ENCODE measurements at places on chromosomes 5 and 9.
A peak's percentile ranks its signal among the peaks of the same experiment; 100 is the strongest.

- DNase-seq, result no peak
Observed at GRCh38 chr5:170693701-170694100, 89.8 kb upstream of the GABRP start.

DNA sequence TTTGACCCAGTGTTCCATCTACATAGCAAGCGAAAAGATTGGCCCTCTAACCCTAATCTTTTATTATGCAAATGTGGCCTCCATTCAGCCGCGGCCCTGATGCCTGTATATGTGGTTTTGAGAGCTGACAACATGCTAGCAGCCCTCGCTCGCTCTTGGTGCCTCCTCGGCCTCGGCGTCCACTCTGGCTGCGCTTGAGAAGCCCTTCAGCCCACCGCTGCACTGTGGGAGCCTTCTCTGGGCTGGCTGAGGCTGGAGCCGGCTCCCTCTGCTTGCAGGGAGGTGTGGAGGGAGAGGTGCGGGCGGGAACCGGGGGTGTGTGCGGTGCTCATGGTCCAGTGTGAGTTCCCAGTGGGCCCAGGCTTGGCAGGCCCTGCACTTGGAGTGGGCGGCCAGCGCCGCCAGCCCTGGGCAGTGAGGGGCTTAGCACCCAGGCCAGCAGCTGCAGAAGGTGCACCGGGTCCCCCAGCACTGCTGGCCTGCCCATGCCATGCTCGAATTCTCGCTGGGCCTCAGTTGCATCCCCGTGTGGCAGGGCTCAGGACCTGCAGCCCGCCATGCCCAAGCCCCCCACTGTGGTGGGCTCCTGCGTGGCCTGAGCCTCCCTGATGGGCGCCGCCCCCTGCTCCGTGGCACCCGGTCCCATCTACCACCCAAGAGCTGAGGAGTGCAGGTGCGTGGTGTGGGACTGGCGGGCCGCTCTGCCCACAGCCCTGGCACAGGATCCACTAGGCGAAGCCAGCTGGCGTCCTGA lies 757.5 kb upstream of the CTNND2 start:
- DNase-seq, result no peak

DNA sequence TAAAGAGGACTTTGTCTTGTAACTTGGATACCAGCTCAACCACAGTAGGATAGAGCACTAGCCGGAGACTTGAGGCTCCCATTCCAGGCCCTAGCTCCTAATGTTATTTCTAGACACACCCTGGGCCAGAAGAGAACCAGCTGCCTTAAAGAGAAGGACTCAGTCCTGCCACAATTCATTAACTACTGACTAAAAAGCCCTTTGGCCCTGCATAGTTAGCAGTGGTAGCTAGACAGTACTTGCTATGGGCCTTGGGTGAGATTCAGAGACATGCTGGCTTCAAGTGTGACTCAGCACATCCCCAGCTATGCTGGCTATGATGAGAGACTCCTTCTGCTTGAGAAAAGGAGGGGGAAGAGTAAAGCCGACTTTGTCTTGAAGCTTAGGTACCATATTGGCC lies 47.3 kb downstream of the TMEM167A start:
- DNase-seq, result no peak

DNA sequence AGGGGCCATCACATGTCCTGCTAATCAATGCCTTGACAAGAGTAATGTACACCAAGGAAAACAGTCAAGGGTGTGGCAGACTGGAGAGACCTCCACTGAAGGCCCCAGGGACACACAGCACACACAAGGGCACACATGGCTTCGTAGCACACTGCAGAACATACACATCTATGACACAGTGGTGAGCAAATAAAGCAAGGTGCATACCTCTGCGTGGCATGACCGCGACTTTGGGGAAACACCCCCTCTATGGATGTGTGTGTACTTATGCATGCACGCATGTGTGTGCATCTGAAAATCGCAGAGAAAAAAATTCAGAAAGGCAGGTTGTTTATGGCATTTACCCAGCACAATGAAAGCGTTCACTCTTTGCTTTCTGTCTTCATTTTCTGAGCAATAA lies 20.5 kb downstream of the SEMA4D start:
- DNase-seq, result no peak

- no peak for DNase-seq
Observed at GRCh38 chr5:139207297-139208000, 9.3 kb upstream of the SIL1 start.

- DNase-seq, result peak; percentile 77
Observed at GRCh38 chr9:35603506-35603985, 1.5 kb upstream of the TESK1 start.

DNA sequence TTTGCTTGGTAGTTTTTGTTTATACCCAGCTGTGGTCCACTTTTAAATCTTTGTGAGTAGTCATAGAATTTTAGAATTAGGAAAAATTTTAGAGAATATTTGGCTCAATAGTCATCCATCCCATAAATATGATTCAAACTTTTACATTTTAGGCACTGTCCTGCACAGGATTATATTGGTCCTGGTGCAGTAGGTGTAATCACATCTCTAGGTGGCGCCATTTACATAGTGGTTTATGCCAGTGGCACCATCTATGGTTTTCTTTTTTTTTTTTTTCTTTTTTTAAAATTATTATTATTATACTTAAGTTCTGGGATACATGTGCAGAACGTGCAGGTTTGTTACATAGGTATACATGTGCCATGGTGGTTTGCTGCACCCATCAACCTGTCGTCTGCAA lies 260.7 kb upstream of the KCNN2 start:
- DNase-seq, result no peak

DNA sequence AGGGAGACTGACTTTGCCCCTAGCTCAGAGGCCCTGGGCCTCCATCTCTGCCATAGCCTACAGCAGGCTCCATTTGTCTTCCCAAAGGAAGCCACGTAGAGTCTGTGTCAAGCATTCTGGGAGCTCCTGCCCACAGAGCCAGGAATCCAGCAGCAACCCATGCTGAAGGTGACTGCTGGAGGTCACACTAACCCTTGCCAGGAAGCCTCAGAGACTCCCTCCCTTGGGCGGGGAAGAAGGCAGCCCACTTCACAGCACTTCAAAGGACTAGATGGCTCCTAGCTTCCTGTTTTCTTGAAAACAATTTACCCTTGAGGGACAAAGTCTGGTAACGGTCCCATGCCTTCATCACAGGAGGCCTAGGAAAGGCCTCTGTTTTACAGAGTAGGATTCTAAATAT lies 1.7 kb downstream of the CKMT2 start:
- no peak for DNase-seq

- DNase-seq, result peak; percentile 80
Observed at GRCh38 chr9:6007770-6008168, 7.7 kb downstream of the RANBP6 start.

- DNase-seq, result no peak
Observed at GRCh38 chr5:16889203-16889971, 46.7 kb downstream of the MYO10 start.

DNA sequence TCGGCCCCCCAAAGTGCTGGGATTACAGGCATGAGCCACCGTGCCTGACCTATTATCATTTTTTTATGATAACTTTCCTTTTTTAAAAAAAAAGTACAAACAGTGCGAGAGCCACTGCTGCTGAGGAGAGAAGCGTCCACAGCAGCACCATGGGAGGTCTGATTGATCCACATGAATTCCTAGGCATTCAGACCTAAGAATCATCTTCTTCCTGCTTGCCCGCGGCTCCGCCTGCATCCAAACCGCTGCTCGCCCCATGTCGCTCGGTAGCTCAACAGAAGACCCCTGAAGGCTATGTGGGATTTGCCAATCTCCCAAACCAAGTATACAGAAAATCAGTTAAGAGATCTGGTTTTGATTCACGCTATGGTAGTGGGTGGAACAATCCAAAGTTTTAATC lies 102.0 kb downstream of the GABBR2 start:
- no peak for DNase-seq

DNA sequence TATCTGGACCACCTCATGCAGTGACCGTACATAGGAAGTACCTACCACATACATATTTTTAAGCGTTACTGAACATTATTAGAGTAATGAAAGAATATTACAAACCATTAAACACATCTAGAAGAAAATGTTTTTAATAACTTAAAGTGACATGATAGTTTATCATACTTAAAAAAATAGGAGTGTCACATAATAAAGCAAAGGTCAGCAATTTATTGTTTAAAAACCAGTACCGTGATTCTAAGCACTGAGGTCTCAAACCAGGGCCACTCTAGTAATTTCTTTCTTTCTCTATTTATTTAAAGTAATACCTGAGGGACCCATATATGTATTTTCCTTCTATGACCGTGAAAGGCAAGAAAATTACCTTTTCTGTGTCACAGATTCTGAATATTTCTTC lies 216.0 kb downstream of the MLLT3 start:
- DNase-seq, result no peak

DNA sequence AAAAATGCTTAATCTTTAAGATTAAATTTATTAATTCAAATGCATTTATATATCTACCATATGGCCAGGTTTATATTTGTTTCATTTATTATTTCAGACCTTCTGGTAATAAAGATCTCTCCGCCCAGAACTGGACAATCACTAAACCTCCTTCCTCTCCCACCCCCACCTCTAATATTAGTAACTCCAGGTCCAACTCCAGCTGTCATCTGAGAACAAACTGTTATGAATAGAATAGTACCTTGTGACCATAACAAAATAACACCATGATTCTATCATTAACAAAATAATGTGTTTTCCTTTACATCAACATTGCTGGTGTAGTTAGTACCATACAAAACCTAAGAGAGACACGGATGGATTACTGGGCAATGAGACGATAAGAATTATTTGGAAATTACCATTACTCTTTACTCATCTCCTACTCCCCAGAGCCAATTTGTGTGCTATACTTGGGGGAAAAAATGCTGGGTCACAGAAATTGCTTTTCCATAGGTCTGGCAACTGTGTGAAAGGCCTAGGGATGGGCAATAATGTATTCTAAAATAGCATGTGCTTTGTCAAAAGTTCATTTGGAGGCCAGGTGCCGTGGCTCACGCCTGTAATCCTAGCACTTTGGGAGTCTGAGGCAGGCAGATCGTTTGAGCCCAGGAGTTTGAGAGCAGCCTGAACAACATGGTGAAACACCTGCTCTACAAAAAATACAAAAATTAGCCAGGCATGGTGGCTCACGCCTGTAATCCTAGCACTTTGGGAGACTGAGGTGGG lies 186.1 kb downstream of the ENC1 start:
- DNase-seq, result no peak

DNA sequence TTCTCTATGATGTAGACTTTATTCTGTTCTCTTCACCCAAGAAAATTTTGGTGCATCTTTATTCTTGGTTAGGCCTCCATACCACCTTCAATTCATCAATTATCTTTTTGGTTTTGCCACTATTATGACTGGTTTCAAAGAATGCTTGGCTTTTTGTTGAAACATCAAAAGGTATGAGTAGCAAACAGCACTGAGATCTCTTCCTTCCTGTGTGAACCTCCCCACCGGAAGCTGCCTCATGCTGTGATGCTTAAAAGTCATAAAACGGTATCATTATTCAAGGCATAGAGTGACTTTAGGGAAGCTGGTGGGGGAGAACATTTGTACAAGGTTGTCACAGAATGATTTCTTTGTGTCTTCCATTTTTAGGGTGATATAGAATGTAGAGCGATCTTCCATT lies 70.6 kb downstream of the IQGAP2 start:
- DNase-seq, result no peak

DNA sequence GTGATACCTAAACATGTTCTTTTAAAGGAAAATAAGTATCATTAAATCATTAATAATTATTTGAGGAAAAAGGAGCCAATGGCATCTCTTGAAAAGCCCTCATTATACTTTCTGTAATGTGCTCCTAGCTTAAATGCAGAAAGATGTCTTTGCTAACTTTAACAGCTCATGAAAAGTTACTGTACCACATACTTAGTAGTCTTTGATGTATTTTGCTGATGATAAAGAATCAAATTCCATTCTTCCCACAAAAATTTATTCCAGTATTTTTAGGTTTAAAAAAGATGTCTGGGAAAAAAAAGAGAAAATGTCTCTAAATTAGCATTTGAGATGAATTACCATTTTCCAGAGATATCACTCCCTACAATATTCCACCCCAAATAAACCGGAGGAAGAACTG lies 112.5 kb downstream of the PPP2R2B start:
- DNase-seq, result no peak

DNA sequence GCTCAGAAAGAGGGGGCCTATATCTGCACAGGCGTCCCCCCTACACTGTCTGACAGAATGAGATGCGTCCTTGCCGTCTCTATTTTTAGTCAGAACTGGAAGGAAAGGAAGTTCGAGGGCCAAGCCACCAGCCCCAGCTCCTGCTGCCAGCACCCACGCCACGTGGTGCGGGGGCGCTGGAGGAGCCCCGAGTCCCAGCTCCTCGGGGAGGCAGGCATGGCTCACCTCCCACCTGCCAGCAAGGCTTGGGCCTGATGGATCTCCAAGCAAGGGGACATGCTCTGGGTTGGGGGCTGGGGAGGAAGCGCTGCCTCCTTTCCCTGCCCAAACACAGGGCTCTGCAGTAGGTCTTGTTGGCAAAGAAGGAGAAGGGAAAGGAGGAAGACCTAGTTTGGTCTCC lies 80.3 kb upstream of the ARAP3 start:
- no peak for DNase-seq

- DNase-seq, result no peak
Observed at GRCh38 chr5:147512659-147513379, 3.0 kb upstream of the DPYSL3 start.
